ENCODE measurements at places on chromosomes 6 and 20.

DNA sequence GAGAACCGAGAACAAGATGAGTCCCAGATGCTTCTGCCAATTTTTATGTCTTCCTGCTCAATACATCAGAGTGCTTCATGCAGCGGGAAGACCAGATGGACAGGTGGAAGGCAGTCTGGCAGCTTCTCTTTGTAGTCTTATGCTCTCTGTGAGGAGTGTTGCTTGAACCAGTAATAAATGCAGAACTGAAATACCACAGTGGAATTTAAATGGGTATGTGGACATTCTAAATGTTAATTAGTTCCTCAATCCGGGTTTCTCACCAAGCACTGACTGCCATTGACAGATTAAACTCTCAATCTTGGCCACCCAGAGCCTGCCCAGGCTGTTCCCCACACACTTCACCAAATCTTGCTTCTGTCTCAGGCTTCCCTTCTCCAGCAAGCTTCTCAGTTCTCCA, 695.5 kb upstream of the CHD6 start:
- no peak for DNase-seq

DNA sequence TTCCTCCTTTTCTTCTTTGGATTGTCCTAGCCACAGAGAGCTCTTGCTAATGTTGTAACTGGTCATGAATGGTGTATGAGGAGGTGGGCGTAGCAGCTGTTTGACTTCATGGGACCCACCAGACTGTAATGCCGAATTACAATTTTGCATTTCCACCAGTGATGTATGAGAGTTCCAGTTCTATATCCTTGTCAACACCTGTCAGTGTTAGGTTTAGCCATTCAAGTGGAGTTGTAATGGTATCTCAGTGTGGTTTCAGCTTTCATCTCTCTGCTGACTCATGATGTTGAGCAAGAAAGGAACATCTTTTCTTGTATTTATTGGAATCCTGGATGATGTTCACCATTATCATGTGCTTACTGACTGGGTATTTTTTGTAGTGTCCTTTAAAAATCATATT, 5.1 kb downstream of the IGF2R start:
- DNase-seq, result peak; percentile 54

GRCh38 chr20:45863543-45864470, 6.4 kb downstream of the ZSWIM3 start:
- no peak for DNase-seq

DNA sequence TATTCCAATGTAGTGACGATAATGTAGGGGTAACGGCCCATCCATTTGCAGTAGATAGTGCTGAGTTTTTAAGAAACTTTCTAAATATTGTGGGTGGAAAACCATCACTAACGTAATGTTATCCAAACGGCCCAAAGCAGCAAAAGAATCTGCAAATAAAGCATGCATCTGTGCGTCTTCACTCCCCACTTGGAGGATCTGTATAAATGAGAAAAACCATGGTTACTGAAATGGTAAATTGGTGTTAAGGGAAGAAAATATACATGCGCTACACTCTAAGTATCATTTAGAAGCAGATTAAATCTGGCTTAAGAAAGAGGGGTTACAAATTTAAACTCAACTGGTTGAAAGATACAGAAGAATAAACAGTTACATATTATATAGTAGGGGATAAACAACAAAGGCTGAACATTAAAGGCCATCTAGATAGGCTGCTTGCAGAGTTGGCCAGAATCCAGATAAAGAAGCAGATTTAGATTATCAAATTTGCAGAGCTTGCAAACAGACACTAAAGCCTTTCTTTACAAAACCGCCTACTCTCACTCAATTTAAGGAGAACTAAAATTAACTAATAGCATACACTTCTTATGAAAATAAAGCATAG, 93.3 kb downstream of the SESN1 start:
- DNase-seq, result no peak

DNA sequence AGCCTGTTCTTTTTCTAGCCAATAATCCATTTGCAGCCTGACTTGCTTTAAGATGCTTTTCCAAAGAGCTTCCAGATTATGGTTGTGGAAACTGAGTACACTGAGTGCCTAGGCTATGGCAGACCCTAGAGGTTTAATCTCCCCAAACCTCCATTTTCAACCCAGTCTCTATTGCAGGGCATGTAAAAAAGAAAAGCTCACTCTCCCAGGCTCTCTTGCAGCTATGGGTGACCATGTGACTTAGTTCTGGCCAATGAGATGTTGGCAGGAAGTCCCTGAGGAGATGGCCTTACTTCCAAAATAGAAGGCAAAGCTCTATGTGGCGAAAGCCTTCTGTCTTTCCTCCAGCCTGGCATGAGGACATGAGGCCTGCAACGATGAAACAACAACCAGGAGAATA, 3.8 kb downstream of the PDRG1 start:
- DNase-seq, result no peak

DNA sequence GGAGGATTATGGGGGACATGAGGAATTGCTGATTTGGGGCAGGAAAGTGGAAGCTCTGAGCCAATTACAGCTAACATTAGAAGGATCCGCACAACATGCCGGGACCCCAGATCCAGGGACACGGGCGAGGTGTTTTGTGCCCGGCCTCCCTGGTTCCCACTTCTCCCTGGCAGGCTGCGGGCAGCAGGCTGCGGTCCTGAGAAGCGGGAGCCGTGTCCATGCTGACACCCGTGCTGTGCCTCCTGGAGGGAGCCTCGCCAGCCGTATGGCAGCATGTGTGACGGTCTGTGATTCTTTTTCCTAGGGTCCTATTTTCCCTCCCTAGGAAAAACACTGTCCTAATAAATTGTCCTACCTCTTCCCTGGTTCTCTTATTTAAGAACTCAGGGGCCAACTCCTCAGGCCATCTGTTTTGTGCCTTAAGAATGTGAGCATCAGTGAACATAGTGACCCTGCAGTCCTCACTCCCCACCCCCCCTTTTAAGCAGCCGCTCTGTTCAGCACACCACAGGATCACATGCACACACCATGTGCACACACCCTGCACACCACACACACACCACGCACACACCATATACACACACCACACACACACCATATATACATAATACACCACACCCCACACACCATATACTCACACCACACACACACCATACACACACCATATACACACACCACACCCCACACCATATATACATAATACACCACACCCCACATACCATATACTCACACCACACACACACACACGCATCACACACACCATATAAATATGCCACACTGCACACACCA, 49.9 kb downstream of the DACT2 start:
- no peak for DNase-seq

DNA sequence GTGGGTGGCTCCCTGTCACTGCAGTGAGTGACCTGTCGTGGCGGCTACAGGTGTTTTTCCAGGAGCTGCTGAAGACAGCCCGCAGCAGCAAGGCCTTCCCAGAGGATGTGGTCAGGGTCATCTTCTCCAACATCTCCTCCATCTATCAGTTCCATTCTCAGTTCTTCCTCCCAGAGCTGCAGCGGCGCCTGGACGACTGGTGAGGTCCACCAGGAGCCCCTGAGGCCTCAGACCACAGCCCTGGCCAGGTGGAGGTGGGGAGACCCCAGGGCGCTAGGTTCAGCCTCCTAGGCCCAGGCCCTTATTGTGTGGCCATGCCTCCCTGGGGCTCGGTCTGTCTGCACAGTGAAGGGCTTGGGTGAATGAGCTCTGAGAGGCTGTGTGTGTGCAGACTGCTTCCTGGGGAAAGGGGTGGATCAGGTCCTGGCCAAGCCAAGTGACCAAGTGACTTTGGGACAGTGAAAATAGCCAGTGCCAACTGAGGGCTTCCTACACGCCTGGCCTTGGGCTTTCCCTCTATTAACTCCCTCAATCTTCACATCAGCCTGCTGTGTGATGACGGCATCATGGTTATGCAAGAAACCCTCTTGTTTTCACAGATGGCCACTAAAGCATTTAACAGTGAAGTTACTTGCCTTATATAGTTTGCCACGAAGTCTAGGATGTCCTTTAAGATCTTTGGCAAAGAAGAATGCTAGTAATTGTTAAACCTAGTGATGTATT, 6.4 kb downstream of the FGD2 start:
- no peak for DNase-seq

- no peak for DNase-seq
Observed at GRCh38 chr6:154621686-154622085, 111.2 kb upstream of the CNKSR3 start.

DNA sequence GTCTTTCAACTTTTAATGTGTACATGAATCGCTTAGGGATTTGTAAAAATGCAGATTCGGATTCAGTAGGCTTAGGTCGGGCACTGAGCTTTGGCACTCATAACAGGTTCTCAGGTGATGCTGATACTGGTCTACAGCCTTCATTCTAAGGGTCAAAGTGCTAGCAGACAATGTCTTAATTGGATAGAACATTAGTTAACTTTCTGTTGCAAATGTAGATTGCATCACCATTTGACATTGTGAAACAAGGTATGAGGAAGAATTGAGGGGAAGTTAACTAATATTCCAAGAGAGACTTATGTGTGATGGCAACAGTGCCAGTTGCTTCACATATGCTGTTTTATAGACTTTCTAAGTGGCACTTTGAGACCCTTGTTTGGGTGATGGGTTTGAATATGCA, 86.9 kb downstream of the MLIP start:
- no peak for DNase-seq

- no peak for DNase-seq
Observed at GRCh38 chr20:21521596-21522480, 8.0 kb upstream of the NKX2-2 start.

GRCh38 chr6:22363166-22363713, 66.4 kb upstream of the PRL start:
- peak; percentile 40 for DNase-seq

- DNase-seq, result no peak
Observed at GRCh38 chr6:155599561-155599960, 143.9 kb upstream of the NOX3 start.

DNA sequence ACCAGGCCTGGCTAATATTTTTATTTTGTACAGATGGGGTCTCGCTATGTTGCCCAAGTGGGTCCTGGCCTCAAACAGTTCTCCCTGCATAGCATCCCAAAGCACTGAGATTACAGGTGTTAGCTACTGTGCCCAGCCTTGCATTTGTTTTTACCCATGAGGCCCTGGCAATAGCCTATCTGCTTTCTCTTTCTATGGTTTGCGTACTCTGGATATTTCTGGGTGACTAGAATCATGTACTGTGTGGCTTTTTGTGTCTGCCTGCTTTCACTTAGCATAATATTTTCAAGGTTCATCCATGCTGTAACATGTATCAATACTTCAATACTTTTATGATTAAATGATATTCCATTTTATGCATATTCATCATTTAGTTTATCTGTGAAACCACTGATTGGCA, 451.7 kb downstream of the GRIK2 start:
- no peak for DNase-seq

DNA sequence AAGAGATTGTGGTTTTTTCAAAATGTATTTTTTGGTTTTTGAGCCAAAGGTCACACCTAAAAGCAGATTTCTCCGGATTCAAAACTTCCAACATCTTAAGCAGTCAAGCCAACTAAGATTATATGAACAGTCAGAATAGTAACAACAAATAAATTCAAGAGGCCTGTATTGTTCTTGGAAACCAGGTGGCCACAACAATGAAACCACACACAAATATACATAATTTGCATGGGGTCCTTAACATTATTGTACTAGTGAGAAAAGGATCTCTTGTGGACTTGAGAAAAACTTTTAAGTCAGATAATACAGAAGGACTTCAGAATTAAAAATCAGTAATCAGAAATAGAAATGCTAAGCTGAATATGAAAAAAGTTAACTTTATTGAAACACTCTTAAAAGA, 40.6 kb downstream of the NOL7 start:
- no peak for DNase-seq

DNA sequence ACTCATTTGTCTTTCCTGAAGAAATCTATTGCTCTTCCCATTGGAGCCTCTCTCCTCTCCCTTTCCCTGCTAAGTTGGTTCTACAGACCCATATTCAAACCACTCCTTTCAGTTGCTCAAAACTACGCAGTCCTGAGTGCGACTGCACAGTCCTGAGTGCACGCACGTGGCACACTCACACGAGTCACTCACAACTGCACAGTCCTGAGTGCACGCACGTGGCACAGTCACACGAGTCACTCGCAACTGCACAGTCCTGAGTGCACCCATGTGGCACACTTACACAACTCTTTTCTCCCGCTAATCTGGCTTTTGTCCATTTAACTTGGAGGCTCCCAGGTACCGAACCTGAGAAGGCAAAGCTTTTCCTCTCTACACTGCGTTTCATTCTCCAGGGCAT, 159.7 kb downstream of the RNASET2 start:
- no peak for DNase-seq

- no peak for DNase-seq
Observed at GRCh38 chr6:108565893-108566292, 5.2 kb downstream of the FOXO3 start.

GRCh38 chr20:654417-654750, 1.4 kb upstream of the SRXN1 start:
- DNase-seq, result no peak

DNA sequence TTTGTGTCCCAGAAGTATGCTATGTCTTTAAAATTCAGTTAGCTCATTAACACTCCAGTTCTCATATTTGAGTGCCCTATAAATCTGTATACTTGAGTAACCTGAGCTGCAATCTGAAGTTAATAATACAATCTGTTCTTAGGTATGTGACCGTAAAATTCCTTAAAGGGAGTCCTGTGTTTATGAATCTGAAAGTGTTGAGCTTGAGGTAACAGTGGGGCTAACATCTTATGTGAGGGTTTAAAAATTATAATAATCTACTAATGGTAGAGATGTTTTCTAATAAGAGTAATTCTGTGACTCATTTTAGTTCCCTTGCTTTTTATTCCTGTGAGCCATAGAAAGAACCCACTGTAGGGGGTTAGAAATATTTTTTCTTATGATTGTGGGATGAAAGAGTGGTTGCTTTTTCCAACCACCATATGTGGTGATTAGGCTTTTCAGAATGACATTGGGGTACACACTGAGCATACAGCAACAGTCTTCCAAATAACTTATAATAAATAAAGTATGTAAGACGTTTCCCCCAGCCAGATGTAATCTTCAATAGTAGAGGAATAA, 121.2 kb downstream of the BCKDHB start:
- DNase-seq, result no peak

GRCh38 chr20:38402816-38403215, 32.3 kb downstream of the SNHG17 start:
- DNase-seq, result no peak

DNA sequence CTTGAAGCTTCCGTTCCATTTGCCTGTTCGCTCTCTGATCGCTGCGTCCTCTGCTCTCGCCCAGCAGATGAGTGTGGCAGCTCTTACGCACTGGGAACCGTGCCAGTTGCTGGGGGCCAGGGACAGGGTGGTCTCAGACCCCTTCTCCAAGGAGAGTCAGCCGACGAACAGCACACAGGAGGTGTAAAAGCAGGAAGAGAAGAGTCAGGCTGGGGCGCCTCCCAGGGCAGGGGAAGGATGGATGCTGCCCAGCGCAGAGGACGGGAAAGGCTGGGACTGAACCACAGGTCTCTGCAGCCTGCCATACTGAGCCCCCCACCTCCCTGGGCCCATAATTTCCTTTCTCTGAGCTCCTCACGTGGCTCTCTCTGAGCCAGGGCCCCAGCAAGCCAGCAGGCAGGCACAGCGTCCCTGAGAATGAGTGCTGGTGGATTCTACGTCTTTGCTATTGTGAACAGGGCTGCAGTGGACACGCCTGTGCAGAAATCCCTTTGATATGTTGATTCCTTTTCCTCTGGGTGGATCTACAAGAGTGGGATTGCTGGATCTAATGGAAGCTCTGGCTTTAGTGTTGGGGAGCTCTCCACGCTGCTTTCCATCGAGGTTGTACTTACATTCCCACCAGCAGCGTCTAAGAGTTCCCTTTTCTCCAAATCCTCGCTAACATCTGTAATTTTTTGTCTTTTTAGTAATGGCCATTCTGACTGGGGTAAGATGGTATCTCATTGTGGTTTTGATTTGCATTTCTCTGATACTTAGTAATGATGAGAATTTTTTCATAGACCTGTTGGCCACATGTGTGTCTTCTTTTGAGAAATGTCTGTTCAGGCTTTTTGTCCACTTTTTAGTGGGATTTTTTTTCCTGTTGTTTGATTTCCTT, 104.1 kb downstream of the PSMB1 start:
- DNase-seq, result no peak

Measured in SHP77 (cell line).